Activated T-cell treated with anti-CD3 and anti-CD28 coated beads, Interleukin-2, amount 50 U/mL, for 72 hours (primary cell): ENCODE measurements at places on chromosomes 7 and 10. TPM values are rescaled to one million over a fixed set of nuclear protein-coding genes. Genes with fewer than 3 reads are reported as not detected.

DHX32 gene
- 24.4 TPM for total RNA-seq

DNA sequence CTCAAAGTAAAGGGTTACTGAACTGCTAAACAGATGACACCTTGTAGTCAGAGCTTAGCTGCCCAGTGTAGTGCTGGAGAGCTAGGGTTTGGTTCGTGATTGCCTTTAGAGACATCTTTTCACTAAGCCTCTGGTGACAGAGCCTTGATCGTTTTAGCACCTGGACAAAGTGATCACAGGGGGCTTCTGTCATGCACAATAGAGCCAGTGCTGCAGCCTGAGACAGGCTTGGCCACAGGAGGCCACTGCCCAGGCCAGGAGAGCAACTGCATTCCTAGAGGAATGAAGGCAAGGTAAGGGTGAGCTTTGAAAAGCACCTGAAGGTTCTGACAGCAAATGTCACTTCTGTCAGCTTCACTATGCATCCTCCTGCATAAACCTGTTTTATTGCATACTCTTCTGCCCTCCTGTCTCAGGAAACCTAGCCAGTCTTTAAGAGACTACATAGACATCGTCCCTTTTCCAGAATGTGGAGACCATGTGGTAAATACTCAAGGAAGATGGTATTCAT, 122.9 kb downstream of the NPY start:
- no peaks in the 10 kb centered on the region for H3K36me3 ChIP-seq
- H3K4me3 ChIP-seq: no peak overlapping the region
- H3K27ac ChIP-seq: no peak overlapping the region
- no peaks in the 10 kb centered on the region for H3K27me3 ChIP-seq
- no peak for DNase-seq

DNA sequence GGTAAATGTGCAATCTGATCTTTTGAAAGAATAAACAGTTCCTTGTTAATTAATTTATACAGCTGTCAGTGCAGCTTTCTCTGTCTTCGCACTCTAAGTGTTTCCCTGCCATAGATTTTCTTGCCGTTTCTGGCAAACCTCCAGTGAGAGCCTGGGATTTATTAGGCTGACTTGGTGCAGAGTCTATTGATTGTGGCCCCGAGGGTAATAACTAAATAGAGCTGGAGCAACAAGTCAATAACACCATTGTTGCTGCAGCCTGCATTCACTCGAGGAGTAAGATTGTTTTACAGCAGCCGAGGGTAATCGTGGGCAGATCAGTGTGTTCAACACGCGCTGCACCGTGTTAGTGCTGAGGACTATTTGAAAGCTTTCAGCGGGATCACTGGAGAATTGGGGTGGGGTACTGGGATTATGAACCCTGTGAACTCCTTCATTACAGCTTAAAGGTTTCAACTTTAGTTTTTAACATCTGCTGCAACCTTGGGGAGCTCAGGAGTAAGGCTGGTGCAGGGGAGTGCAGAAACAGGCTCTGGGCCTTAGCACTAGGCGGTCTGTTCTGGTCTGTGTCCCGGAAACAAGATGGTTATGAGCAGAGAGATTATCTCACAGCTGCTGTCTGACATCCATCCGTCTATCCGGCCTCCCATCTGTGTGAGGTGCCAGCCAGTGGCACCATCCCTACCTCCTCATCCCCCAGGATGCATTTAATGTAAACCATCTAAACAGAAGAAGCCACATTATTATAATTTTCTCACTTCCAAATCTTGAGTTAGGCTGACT, 174.0 kb upstream of the TCF7L2 start:
- no peaks in the 10 kb centered on the region for H3K4me1 ChIP-seq
- DNase-seq: no peak
- H3K27me3 ChIP-seq: no peaks in the 10 kb centered on the region
- H3K36me3 ChIP-seq: no peaks in the 10 kb centered on the region
- H3K27ac ChIP-seq: no peak overlapping the region

PHYHIPL gene
- not detected for total RNA-seq

HECW1 gene
- total RNA-seq: not detected

GRCh38 chr7:140005754-140006503, 56.8 kb downstream of the PARP12 start:
- no peak for DNase-seq
- H3K27me3 ChIP-seq: no peaks in the 10 kb centered on the region

AASS gene
- total RNA-seq: 3.5 TPM

C10orf143 gene
- 6.4 TPM for total RNA-seq

PIK3CG gene
- 10.2 TPM for total RNA-seq

DNA sequence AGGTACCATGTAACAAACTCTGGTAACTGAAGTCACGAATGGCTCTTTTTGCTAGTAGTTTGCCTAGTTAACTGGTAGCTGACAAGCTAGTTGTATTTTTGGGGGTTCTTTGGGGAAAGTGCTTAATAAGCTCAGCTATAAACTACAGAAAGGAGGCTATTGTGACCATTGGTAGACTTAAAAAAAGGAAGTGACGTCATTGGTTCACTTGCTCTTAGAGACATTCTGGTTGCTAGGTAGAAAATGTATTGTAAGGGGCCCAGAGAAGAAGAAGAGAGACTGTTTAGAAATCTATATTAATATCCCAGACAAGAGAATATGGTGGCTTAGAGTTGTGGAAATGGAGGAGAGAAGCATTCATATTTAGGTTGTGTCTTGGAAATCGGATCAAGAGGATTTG, 103.0 kb downstream of the NXPH1 start:
- H3K27me3 ChIP-seq: no peaks in the 10 kb centered on the region
- peak overlapping the region; percentile 29 for H3K27ac ChIP-seq
- H3K4me3 ChIP-seq: no peak overlapping the region
- no peaks in the 10 kb centered on the region for H3K4me1 ChIP-seq
- H3K36me3 ChIP-seq: no peaks in the 10 kb centered on the region

DNA sequence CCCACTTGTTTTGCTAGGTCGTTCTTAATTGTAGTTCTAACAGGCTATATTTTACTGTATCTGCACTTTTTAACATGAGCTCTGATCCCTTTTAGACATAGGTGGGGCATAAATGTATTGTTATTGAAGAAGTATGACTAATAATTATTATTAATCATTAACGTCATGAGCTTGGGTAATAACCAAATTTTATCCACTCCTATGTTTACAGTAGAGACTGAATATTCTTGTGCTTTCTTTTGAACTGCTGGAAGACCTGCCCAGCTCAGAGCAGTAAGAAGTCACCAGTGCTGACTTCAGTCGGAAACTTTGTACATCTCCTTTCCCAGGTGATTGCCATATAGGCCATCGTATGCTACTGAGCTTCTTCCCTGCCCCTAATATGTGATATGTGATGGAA, 18.7 kb downstream of the PKD2L1 start:
- no peak overlapping the region for H3K4me3 ChIP-seq
- peaks cover 60% of the 10 kb centered on the region for H3K27me3 ChIP-seq
- H3K4me1 ChIP-seq: no peaks in the 10 kb centered on the region
- no peaks in the 10 kb centered on the region for H3K36me3 ChIP-seq
- DNase-seq: no peak

VSTM4 gene
- total RNA-seq: 0.25 TPM

DNA sequence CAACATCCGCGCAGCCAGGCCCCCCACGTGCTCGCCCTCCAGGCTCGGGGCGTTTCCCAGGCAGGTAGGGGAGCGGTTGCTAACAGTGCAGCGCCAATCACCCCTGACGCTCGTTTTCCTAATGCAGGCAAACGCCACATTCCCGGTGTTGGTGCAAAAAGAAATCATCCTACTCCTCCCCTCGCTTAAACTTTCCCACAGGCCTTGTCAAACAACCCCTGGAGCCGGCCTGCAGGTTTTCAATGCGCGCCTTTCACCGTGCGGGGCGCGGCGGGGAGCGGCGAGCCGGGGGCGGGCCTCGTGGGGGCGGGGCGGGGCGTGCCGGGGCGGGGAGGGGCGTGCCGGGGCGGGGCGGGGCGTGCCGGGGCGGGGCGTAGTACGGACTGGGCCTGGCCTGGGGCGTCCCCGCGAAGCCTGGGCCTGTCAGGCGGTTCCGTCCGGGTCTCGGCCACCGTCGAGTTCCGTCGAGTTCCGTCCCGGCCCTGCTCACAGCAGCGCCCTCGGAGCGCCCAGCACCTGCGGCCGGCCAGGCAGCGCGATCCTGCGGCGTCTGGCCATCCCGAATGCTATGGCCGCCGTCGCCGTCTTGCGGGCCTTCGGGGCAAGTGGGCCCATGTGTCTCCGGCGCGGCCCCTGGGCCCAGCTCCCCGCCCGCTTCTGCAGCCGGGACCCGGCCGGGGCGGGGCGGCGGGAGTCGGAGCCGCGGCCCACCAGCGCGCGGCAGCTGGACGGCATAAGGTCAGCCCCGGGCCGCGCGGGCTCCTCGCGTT, at the start of gene ECHDC3:
Gene ECHDC3, plus strand, starts transcription at position 374 of the 770 bp plus-strand sequence. Its CDS starts 195 bp downstream, at position 569.
- no peak within 1 kb of the TSS for H3K27ac ChIP-seq
- peaks cover 2% of the 10 kb centered on the region for H3K36me3 ChIP-seq
- peak within 1 kb of the TSS; percentile 76 for H3K4me3 ChIP-seq
- DNase-seq: peak; percentile 60

DNA sequence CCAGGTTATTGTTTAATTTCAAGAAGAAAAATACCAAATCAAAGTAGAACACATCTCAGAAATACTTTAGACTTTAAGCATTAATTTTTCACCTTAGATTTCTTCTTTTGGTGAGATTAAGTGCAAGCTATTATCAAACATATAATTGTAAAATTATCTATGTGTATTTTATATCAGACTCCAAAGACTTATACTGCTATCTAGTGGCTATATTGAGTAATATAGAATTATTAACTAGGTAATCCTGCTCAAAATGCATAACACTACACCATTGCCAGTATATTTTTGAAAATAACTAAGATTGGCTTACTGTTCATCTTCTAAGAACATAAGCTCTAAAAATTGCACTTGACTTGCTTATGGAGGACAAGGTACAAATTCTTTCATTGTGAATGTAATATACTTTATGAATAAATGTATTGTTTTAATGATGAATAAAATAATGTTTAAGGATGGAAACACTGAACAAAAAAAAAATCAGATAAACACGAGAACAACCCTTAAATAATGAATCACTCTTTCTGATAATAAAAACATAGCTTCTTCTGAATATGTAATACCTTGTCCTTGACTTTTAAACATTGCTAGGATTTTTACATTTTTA, 86.7 kb upstream of the GNAI1 start:
- H3K27ac ChIP-seq: no peak overlapping the region
- DNase-seq: no peak
- H3K4me1 ChIP-seq: no peaks in the 10 kb centered on the region
- H3K36me3 ChIP-seq: peaks cover 5% of the 10 kb centered on the region

APBB1IP gene
- 44.1 TPM for total RNA-seq

- H3K27me3 ChIP-seq: peaks cover 24% of the 10 kb centered on the region
- no peak overlapping the region for H3K27ac ChIP-seq
- DNase-seq: no peak
- H3K4me1 ChIP-seq: no peaks in the 10 kb centered on the region
- no peaks in the 10 kb centered on the region for H3K36me3 ChIP-seq
Measured at GRCh38 chr10:44293306-44293778, 91.6 kb downstream of the CXCL12 start.

CD36 gene
- total RNA-seq: 0.21 TPM

DNA sequence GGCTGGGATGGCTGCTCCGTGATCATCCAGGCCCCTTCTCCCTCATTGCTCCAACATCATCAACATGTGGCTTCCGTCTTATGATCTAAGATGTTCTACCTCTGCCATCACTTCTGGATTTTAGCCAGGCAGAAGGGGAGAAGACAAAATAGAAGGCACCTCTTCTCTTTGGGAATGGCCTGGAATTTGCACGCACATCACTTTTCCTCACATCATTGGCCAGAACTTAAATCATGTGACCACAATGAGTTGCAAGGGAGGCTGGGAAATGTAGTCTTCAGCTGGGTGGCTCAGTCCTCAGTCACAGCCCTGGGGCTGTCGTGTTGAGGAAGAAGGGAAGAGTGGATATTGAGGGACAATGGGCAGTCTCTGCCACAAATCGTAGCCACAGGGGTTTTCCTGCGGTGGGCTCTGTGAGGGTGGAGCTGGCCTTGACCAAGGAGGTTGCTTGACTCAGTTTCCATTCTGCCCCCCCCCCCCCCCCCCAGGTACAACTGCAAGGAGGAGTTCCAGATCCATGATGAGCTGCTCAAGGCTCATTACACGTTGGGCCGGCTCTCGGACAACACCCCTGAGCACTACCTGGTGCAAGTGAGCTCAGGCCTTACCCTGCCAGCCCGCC, 50.3 kb downstream of the PALD1 start:
- H3K27me3 ChIP-seq: no peaks in the 10 kb centered on the region
- DNase-seq: no peak
- H3K4me1 ChIP-seq: no peaks in the 10 kb centered on the region

- H3K4me1 ChIP-seq: no peaks in the 10 kb centered on the region
- H3K36me3 ChIP-seq: peaks cover 2% of the 10 kb centered on the region
- DNase-seq: no peak
Measured at GRCh38 chr7:36925207-36925606, 200.9 kb upstream of the AOAH start.

ZNF722 gene
- not detected for total RNA-seq

DNA sequence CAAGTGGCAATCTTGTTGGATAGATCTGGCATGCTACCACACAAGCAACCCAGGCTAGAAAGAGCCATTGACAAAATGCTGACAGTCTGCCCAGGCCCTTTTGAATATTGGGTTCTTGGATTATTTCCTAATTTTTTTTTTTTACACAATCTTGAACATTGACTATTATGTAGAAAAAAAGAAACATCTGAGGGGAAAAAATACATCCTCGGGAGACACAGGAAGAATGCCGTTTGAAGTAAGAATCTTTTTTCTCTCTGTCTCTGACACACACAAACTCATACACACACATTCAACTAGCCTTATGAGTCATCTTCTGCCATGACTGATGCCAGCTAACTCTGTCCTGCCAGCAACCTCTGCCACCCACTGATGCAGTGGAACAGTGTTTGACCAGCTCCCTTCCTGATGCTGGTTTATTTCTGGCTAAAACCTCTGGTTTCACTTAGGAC, 47.2 kb downstream of the SORBS1 start:
- H3K4me1 ChIP-seq: peaks cover 19% of the 10 kb centered on the region
- H3K27me3 ChIP-seq: peaks cover 24% of the 10 kb centered on the region
- peak; percentile 54 for DNase-seq
- peak overlapping the region; percentile 13 for H3K4me3 ChIP-seq
- no peak overlapping the region for H3K27ac ChIP-seq
- no peaks in the 10 kb centered on the region for H3K36me3 ChIP-seq

- no peaks in the 10 kb centered on the region for H3K27me3 ChIP-seq
- H3K4me3 ChIP-seq: no peak overlapping the region
- no peak overlapping the region for H3K27ac ChIP-seq
- H3K36me3 ChIP-seq: peaks cover 1% of the 10 kb centered on the region
- no peak for DNase-seq
Measured at GRCh38 chr10:49500412-49500811, 38.5 kb downstream of the ERCC6 start.

DNA sequence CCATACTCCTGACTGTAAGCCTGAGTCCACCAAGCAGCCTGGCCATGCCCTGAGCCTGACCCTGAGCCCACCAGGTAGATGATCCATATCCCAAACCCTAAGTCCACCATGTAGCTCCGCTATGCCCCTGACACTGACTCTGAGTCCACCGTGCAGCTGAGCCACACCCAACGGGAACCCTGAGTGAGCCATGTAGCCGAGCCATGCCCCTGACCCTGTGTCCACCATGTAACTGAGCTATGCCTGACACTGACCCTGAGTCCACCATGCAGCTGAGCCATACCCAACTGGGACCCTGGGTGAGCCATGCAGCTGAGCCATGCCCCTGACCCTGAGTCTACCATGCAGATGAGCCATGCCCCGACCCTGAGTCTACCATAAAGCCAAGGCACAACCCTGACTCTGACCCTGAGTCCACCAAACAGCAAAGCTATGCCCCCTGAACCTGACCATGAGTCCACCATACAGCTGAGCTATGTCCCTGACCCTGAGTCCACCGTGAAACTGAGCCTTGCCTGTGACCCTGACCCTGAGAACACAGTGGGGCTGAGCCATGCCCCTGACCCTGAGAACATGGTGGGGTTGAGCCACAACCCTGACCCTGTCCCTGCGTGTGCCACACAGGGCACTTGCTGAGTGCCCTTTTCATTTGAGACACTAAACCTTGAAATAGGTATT, 299.8 kb downstream of the TNS3 start:
- peaks cover 5% of the 10 kb centered on the region for H3K36me3 ChIP-seq
- H3K27ac ChIP-seq: no peak overlapping the region
- DNase-seq: no peak
- no peaks in the 10 kb centered on the region for H3K4me1 ChIP-seq
